Stimulated activated CD8-positive, alpha-beta memory T cell treated with anti-CD3 and anti-CD28 coated beads, Interleukin-4, amount 100 ng/mL, for 48 hours (primary cell): ENCODE measurements at places on chromosomes 4 and X.

DNA sequence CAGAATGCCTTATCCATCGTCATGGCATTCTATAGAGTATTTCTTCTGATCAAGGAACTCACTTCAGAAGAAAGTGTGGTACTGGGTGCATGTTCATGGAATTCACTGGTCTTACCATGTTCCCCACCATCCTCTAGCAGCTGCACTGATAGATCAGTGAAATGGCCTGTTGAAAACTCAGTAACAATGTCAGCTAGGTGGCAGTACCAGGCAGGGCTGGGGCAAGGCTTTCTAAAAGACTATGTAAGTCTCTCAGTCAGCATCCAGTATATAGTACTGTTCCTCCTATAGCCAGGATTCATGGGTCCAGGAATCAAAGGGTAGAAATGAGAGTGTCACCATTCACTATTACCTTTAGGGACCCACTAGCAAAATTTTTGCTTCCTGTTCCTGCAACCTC lies 15.8 kb upstream of the LDB2 start:
- DNase-seq = no peak

DNA sequence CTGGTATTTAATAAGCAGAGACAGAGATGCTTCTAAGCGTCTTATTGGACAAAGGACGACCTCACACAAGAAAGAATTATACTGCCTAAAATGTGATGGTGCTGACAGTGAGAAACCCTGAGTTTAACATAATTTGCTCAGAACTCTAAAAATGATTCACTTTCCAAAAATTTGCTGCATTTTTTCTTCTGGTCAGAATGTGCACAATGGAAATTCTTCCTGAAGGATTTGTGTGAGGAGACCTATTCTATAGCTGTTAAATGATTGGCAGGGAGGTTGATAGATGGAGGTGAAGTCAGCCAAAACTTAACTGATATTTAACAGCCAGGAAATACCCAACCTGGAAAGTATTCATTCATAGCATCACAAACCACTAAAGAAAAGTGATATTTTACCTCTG lies 1.7 kb downstream of the MAGEC3 start:
- no peak for DNase-seq

DNA sequence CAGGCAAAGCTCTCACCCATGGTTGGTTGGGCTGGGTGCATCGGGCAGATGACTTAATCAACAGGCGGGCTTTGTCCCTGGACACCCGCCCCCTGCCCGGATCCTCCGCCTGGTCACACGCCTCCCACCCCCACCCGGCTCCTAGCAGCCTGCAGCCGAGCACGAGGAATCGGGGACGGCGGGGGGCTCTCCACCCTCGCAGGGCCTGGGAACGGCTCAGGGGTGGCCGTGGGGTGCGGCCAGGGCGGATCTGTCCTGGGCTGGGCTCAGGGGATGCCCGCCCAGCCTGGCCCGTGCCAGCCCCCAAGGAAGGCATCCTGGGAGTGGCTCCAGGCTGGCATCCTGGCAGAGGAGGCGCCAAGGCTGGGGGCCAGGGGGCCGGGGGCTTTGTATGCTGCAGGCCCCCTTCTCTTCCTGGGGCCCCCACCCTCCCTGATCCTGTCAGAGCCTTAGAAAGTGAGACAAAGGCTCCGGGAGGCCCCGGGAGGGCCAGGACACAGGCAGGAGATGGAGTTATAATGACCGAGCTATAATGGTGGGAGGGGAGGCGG lies 32.5 kb upstream of the FGFR3 start:
- no peak for DNase-seq

DNA sequence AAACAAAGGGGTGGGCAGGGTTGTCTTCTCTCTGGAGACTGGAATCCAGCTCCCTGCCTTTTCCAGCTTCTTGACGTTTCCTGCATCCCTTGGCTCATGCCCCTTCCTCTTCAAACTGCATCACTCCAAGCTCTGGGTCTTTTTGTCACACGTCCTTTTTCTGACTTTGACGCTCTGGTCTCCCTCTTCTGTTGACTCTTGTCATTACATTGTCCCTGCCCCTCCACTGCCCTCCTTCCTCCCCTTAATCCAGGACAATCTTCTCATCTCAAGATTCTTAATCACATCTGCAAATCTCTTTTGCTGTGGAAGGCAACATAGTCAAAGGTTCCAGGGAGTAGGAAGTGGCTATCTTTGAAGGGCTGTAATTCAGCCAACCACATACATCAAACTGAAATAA lies 178.3 kb downstream of the TMA16 start:
- DNase-seq = no peak

- no peak for DNase-seq
Measured at GRCh38 chrX:35115205-35115604, 172.6 kb downstream of the FAM47B start.

DNA sequence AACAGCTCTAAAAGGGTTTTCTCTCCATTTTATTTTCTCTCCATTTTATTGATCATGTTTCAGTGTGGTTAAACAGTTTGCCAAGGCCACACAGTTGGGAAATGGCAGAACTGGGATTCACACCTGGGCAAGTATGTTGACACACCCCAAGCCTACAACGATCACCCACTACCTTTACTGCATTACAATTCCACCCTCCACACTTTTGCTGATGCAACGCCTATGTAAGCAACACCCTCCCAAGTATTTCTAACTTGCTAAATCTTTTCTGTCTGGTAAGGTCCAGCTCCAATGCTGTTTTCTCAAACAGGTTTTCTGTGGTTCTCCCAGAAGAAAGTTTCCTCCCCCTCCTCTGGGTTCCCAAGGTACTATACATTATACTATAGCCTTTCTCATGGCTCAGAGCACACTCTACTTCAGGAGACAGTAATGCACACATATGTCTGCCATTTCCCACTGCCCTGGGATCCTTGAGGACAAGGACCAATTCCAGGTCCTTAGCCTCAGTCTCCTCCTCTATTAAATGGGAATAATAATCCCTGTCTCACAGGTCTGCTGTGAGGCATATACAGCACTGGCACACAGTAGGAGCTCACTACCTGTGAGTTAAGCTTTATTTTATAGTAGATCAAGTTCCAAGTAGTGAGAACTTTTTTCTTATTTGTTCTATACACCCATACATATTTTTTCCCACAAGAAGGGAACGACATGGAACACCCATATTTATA lies 27.9 kb downstream of the IQSEC2 start:
- DNase-seq = no peak

DNA sequence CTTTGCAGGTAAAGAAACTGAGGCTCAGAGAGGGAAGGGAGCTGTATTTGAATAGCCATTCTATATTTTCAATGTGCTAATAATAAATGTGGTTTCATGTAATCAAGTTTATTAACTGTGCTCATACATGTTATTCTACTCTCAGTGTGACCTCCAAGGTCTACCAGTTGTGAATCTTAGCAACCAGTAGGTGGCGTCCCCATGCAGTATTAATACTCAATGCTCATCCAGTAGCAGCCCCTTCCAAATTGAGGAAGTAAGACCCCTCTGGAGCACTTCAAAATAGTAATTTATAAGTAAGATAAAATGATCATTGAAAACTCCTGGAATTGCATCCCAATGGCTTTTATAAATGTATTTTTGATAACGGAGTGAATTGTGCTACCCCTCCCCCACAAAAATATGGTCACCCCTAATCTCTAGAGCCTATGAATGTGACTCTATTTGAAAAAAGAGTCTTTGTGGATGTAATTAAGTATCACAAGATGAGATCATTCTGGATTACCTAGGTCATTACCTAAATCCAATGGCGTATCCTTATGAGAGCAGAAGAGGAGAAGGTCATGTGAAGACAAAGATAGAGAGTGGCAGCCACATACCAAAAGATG lies 20.4 kb upstream of the SEPSECS start:
- peak; percentile 44 for DNase-seq

GRCh38 chr4:109321232-109321631 lies 18.8 kb upstream of the COL25A1 start:
- DNase-seq = no peak

GRCh38 chrX:73683236-73683859 lies 120.4 kb downstream of the CHIC1 start:
- no peak for DNase-seq

- no peak for DNase-seq
Measured at GRCh38 chr4:47553329-47554125, 68.5 kb downstream of the ATP10D start.

- DNase-seq = no peak
Measured at GRCh38 chr4:133592106-133592505, 443.0 kb downstream of the PCDH10 start.

GRCh38 chr4:1072830-1073446 lies 40.4 kb downstream of the RNF212 start:
- DNase-seq = peak; percentile 65

- no peak for DNase-seq
Measured at GRCh38 chr4:6494431-6495295, 22.2 kb upstream of the PPP2R2C start.
